ENCODE measurements at places on chromosomes 11 and 22.

DNA sequence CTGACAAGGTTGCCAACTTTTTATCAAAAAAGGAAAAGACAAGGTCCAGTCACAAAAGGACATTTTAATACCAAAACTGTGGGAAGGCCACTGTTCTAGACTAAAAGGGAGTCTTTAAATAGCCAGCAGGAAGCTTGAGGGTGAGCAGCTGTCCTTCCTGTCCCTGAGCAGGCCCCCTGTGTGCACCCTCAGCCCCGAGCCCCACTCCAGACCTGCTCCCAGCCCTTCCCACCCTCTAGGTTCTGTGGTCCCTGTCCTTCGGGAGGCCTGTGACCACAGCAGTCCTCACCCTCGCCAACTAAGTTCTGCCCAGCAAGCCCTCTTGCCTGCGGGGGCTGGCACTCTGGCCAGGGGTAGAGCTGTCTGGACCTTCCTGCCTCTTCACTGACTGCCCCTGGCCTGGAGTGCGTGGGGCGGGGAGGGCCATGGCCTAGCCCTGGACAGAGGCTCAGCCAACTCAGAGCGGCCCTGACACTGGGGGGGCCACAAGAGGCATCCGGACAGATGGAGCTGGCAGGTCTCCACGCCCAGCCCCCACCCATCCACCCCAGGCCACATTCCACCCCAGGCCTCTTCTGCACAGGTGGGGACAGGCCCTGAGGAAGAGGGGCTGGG, 1.6 kb upstream of the PLXNB2 start:
- no peak for DNase-seq

- DNase-seq = peak; percentile 75
These were observed 21.2 kb downstream of the SYT13 start for GRCh38 chr11:45264839-45265515.

DNA sequence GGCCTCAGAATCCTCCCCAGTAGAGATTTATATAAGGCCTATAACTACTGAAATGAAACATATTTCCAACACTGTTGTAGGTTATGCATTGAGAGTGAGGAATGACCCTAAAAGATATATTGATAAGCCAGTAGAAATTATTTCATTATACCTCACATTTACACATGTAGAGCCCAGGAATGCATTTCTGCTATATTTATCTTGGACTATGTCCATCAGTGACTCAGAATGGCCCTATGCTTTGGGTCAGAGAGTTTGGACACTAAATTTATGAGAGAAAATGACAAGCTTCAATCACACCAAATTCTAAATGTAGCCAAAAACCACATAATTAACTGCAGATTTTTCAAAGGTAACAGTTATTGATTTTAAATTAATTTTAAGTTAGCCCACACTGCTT, 761.9 kb downstream of the DLG2 start:
- no peak for DNase-seq

- DNase-seq = no peak
These were observed 51.5 kb downstream of the LHFPL7 start for GRCh38 chr22:24894998-24895397.

DNA sequence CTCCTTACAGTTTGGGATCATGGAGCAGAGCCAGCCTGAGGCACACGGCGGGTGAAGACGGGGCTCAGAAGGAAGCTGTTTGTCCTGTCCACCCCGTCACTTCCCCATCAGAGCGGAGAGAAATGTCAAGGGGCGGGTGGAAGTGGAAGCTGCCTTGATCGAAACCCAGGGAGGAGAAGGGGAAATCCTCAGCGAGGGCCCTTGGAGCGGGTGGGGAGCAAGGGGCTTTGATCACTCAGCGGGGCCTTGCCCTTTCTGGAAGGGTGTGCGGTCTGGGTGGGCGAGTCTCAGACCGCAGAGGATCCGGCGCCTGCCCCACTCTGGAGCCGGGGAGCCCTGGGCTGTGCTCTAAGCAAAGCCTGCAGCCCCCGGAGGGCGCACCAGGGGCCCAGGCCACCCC, 320.4 kb downstream of the NTM start:
- no peak for DNase-seq

DNA sequence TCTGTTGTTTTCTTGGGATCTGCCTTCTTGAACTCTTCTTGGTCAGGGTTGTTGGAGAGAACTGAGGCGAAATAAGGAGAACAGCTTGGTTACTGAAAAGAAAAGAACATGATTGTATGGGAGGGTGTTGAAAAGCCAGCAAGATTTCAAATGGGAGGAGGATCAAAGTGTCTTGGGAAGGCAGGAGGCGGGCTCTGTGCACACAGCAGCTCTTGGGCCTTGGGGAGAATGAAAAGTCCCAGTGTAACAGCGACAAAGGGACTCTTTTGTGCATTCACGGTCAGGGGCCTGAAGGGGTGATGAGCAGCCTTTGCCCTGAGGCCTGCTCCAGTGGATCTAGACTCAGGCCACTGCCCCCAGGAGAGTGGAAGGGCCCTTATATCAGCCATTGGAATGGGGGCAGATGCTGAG, 135.4 kb downstream of the ADAMTS15 start:
- no peak for DNase-seq

DNA sequence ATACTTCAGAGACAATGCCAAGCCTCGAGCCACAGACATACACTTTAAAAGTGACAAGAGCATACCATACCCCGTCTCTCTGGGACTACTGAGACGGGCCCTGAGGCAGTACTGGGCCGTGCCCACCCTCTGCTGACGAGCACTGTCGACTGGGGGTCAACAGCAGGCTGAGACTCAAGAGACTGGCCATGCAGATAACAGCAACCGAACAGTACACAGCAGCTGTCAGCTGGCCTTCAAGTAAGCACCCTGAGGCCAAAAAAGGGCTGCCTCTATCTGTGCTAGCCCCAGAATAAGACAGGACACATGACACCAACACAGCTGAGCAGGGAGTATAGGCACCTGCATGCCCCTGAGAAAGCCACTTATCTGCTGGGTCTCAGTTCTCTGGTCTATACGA, 18.9 kb upstream of the TMEM121B start:
- no peak for DNase-seq

- DNase-seq = no peak
These were observed 20.6 kb upstream of the TPH1 start for GRCh38 chr11:18066626-18067025.

GRCh38 chr11:13091373-13091772, 82.3 kb downstream of the RASSF10 start:
- no peak for DNase-seq

DNA sequence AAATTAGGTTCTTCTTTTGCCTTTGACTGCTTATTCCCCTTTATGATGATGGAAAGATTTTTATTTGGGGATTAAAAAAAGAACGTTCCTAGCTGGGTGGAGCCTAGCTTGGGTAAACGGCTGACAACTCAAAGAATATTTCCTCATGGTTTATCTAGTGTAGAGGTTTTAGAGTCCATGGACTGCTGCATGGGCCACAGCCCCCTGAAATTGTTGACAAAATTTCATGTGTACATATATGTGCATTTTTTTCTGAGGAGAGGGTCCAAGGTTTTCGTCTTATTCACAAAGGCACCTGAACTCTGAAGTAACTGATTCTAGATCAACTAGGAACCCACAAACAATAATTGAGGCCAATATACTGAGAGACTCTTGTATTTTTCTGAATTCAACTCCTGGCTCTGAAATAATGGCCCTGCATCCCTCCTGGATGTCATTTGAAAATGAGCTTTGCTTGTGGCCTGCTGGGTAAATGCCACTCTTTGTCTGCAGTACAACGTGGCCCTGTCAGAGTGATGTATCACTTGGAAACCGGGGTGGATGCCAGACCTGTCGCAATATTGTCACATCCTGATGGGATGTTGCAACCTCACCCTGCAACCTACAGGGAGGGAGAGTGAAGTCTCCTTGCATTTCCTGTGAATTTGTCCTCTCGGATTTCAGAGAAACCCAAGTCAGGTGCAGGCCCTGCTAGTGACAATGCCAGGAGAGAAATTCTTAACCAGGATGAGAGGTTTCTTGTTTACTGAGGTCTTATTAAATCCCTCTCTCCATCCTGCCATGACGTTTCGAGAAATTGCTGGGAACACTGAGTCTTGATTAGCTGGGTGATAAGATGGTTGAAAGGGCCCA, 33.8 kb downstream of the EHF start:
- DNase-seq = peak; percentile 97

DNA sequence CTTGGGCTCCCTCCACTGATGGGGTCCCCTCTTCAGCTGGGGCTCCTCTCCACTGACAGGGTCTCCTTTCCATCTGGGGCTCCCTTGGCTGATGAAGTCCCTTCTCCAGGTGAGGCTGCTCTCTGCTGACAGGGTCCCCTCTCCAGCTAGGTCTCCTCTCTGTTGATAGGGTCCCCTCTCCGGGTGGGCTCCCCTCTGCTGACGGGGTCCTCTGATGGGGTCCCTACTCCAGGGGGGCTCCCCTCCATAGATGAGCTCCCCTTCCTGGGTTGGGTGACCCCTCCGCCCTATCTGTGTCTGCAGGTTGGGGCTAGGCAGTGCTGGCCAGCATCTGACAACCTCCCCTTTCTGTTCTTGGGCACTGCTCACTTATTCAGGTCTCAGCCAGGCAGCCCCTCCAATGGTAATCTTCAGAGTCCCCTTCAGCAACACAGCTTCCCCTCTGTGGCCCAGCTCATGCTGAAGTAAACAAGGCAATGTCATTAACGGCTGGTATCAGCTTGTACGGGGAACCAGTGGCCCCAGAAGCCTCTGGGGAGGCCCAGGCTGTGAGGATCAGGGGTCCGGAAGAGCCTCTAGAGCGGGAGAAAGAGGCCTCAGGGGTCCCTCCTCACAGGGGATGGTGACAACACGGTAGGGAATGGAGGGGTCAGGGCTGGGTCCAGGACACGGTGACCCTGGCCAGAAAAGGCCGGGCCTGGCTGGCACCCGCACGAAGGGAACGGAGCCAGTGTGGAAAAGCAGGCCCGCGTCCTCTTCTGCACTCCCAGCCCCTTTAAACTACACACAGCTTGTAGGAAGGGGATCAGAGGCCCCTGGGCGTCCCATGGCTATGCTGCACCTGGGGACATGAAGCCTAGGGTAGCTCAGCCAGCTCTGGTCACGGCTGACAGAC, 9.6 kb upstream of the CD81 start:
- no peak for DNase-seq

DNA sequence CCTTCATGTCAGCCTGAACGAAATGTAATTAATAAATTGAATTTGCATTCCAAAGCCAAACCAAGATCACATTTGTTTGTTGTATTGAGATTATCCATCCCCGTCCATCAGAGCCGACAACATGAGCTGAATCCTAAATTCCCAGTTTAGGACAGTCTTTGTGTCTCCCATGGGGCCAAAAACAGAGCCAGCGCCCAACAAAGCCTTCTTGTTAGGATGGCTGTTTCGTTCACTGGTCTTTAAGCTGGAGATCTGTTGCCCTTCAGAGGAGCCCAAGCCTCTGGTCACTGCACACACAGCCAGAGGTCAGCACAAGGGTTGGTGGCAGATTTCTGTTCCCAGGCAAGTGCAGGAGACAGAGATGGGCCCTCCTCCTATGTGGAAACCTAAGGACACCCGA, 25.8 kb downstream of the DSCAML1 start:
- DNase-seq = no peak

GRCh38 chr11:48081151-48082010, 101.0 kb downstream of the PTPRJ start:
- DNase-seq = peak; percentile 75
